ENCODE measurements at places on chromosomes 16 and 17. TPM values are rescaled to one million over a fixed set of nuclear protein-coding genes. Genes with fewer than 3 reads are reported as not detected.

HOXB1 gene
- total RNA-seq, result not detected

SETD6 gene
- 18.4 TPM for total RNA-seq

KRTAP2-3 gene
- not detected for total RNA-seq

CETP gene
- not detected for total RNA-seq

KCNJ12 gene
- total RNA-seq, result 0.05 TPM

MAZ gene
- total RNA-seq, result 194 TPM

C16orf92 gene
- not detected for total RNA-seq

ABCC6 gene
- not detected for total RNA-seq

TRIM72 gene
- total RNA-seq, result not detected

TMEM106A gene
- 2.1 TPM for total RNA-seq

DRC7 gene
- not detected for total RNA-seq

SOCS3 gene
- total RNA-seq, result 4.8 TPM
